ENCODE measurements at places on chromosomes 4 and X.

GRCh38 chr4:26491449-26492170, 1.3 kb upstream of the CCKAR start:
- no peak for DNase-seq
- H3K27ac ChIP-seq = no peak overlapping the region

GRCh38 chr4:151822331-151822730, 61.5 kb upstream of the GATB start:
- H3K4me1 ChIP-seq = no peaks in the 10 kb centered on the region
- H3K27me3 ChIP-seq = no peaks in the 10 kb centered on the region
- no peak for DNase-seq
- no peak overlapping the region for H3K27ac ChIP-seq
- no peaks in the 10 kb centered on the region for H3K36me3 ChIP-seq

DNA sequence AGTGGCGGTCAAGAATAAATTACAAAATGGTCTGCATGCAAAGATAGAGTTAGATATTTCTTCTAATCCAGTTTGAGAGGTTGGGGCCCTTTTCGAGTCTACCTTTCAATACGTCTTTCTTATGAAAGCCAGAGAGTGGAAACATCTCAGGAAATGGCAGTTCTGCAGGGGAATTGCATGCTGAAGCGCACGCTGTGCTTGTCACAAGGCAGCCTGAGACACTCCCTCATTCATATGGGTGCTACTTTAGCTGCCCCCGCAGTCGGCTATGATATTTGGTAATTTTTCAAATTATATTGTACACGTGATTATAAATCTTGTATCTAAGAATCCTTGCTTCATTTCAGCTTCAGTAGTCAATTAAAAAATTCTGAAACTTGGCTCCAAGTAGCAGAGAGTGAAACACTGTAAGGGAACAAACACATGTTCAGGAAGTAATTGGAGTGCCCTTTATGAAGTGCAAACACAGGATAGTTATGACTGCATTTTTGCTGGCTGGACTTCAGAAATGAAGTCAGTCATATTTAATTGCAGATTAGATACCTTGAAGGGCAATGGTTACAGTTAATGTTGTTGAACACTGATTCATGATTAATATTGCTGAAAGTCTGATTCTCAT, 145.5 kb upstream of the NAP1L5 start:
- H3K36me3 ChIP-seq = no peaks in the 10 kb centered on the region
- no peak overlapping the region for H3K4me3 ChIP-seq
- H3K27me3 ChIP-seq = no peaks in the 10 kb centered on the region
- no peaks in the 10 kb centered on the region for H3K4me1 ChIP-seq

- no peak for DNase-seq
- H3K4me1 ChIP-seq = no peaks in the 10 kb centered on the region
- H3K4me3 ChIP-seq = peak overlapping the region; percentile 56
- no peaks in the 10 kb centered on the region for H3K27me3 ChIP-seq
- H3K36me3 ChIP-seq = no peaks in the 10 kb centered on the region
These were observed 15.2 kb downstream of the BCOR start for GRCh38 chrX:40082447-40083119.

GRCh38 chr4:133812236-133812635, 389.4 kb downstream of the PABPC4L start:
- H3K27me3 ChIP-seq = no peaks in the 10 kb centered on the region
- no peaks in the 10 kb centered on the region for H3K36me3 ChIP-seq
- no peak overlapping the region for H3K27ac ChIP-seq
- no peaks in the 10 kb centered on the region for H3K4me1 ChIP-seq
- no peak overlapping the region for H3K4me3 ChIP-seq
- peak; percentile 51 for DNase-seq

- no peaks in the 10 kb centered on the region for H3K27me3 ChIP-seq
- peak overlapping the region; percentile 27 for H3K4me3 ChIP-seq
- DNase-seq = no peak
- peak overlapping the region; percentile 50 for H3K27ac ChIP-seq
- no peaks in the 10 kb centered on the region for H3K4me1 ChIP-seq
- no peaks in the 10 kb centered on the region for H3K36me3 ChIP-seq
These were observed 180.7 kb upstream of the ZFP42 start for GRCh38 chr4:187814737-187815465.

DNA sequence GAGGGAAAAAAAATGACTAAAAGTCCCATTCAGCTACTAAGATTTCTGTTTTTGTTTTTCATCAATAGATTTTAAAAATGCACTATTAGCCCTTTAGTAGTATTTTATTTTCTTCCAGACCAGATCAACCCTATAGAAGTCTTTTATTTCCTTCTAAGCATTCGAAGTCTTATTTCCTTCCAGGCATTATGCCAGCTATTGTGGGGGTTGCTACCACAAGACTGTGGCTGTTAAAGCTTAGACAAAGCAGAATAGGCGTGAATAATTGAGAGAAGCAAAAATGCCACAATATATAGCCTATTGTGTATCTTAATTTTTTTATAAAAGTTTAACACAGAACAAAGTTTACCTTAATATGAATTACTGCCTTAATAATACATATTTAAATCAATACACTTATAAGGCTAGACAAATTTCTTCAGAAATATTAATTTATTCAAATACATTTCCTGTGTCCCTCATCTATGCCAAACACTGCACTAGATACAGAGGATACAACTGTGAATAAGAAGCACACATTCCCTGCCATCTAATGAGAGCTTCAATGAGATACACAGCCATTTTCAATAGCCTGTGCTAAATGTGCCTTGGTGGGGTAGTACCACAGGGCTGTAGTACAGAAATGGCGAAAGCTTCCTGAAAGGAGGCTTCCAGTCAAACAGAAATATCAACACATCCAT, 33.1 kb downstream of the SLC10A7 start:
- no peak overlapping the region for H3K4me3 ChIP-seq
- peaks cover 3% of the 10 kb centered on the region for H3K36me3 ChIP-seq
- no peak for DNase-seq
- no peaks in the 10 kb centered on the region for H3K4me1 ChIP-seq
- H3K27ac ChIP-seq = no peak overlapping the region
- no peaks in the 10 kb centered on the region for H3K27me3 ChIP-seq

GRCh38 chr4:182969651-182970279, 52.6 kb upstream of the DCTD start:
- H3K4me1 ChIP-seq = no peaks in the 10 kb centered on the region
- H3K36me3 ChIP-seq = no peaks in the 10 kb centered on the region
- H3K27me3 ChIP-seq = no peaks in the 10 kb centered on the region
- no peak overlapping the region for H3K4me3 ChIP-seq
- H3K27ac ChIP-seq = no peak overlapping the region

DNA sequence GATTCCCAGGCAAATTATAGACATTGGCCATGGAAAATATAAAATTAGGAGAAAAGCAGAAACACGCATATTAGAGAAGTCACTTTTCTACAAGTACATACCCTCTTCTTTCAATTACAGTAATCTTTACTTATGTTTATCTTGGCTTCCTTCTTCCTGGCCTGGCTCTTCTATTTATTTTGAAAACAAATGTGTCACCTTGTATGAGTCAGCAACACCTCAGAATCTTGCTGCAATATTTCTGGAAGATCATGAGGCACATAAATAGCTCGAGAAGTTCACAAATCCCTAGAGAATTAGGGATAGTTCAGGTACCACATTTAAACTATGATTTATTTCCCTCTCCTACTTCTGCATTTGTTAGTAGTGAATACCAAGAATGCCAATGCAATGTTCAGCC, 124.6 kb downstream of the ANOS1 start:
- H3K36me3 ChIP-seq = no peaks in the 10 kb centered on the region
- no peak overlapping the region for H3K4me3 ChIP-seq
- DNase-seq = no peak

- H3K36me3 ChIP-seq = no peaks in the 10 kb centered on the region
- no peak overlapping the region for H3K4me3 ChIP-seq
- DNase-seq = no peak
- H3K4me1 ChIP-seq = no peaks in the 10 kb centered on the region
- H3K27ac ChIP-seq = no peak overlapping the region
- no peaks in the 10 kb centered on the region for H3K27me3 ChIP-seq
These were observed 387.3 kb upstream of the ADGRL3 start for GRCh38 chr4:60812811-60813210.

DNA sequence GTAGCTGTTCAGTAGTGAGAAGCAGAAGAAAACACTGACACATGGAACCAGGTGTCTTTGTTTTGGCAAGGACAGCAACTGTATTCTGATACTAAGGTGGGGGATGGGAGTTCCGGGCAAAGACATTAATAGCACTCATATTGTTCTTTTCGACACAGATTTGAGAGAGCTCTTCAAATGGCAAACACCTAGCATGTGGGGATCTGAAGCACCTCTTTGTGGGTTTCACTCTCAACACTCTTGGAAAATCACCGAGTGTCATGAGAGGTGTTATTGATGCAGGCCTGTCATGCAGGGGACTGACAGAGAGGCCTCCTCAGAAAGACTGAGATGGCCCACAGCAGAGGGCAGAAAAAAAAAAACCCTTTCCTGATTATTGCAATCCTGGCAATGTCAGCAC, 228.4 kb upstream of the VCX start:
- DNase-seq = no peak
- H3K27me3 ChIP-seq = no peaks in the 10 kb centered on the region
- H3K27ac ChIP-seq = no peak overlapping the region
- H3K4me1 ChIP-seq = no peaks in the 10 kb centered on the region
- no peak overlapping the region for H3K4me3 ChIP-seq

GRCh38 chr4:26342328-26343037, 21.7 kb downstream of the RBPJ start:
- peaks cover 20% of the 10 kb centered on the region for H3K4me1 ChIP-seq
- H3K36me3 ChIP-seq = no peaks in the 10 kb centered on the region
- DNase-seq = no peak
- H3K4me3 ChIP-seq = no peak overlapping the region

- DNase-seq = no peak
- no peaks in the 10 kb centered on the region for H3K4me1 ChIP-seq
- no peaks in the 10 kb centered on the region for H3K27me3 ChIP-seq
- H3K4me3 ChIP-seq = no peak overlapping the region
- no peak overlapping the region for H3K27ac ChIP-seq
These were observed 25.6 kb downstream of the ELF4 start for GRCh38 chrX:130084631-130085237.

DNA sequence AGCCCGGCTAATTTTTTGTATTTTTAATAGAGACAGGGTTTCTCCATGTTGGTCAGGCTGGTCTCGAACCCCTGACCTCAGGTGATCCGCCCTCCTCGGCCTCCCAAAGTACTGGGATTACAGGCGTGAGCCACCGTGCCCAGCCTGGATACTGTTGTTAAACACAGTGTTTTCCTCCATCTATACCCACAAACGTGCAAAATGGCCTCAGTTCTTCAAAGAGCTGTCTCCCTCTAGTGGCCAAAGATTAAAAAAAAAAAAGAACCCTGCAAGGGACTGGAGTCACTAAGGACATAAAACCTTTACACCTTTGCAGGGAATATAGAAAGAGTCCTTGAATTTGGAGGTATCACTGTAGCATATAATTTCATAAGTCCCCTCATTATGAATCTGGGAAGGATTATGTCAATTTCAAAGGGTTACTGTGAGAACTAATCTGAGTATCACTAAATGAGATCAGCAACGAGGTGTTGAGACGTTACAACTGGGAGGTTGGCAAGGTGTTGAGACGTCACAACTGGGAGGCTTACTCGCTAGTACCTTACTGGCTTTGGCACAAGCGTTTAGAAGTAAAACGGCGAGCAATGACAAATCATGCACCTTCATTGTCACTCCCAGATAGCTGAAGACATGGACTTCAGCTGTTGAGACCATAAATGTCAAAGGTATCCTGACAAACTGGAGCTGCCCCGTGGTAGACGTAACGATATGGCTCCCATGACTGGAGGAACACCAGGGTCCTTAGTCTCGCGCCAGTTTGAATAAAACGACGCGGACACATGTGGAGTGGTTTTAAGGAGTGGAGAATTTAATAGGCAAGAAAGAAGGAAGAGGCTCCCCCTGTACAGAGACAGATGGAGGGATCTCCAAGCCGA, 33.4 kb upstream of the ENPP6 start:
- no peak overlapping the region for H3K27ac ChIP-seq
- H3K4me1 ChIP-seq = no peaks in the 10 kb centered on the region
- no peaks in the 10 kb centered on the region for H3K36me3 ChIP-seq
- H3K4me3 ChIP-seq = no peak overlapping the region

DNA sequence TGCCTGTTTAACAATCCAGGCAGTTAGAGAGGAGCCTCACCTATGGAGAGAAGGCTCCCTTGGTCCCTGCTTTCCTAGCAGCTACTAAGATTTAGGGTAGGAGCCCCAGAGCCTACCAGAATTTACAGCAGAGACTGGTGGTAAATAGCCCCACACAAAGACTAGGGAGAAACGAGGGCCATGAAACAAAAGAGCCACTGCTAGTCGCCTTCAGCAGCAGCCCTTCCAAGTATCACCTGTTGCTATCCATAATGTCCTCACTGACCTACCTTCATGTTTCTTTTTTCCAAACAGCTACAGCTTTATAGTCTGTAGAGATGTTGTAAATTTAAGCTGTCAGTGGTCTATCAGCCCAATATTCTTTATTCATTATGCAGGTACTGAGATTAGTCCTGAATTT, 25.3 kb downstream of the ARHGEF6 start:
- H3K4me3 ChIP-seq = no peak overlapping the region
- H3K36me3 ChIP-seq = no peaks in the 10 kb centered on the region
- H3K27ac ChIP-seq = no peak overlapping the region
- H3K4me1 ChIP-seq = no peaks in the 10 kb centered on the region
- no peaks in the 10 kb centered on the region for H3K27me3 ChIP-seq
- no peak for DNase-seq

GRCh38 chrX:54992911-54993622, 921 bp downstream of the PFKFB1 start:
- no peaks in the 10 kb centered on the region for H3K36me3 ChIP-seq
- no peak overlapping the region for H3K4me3 ChIP-seq
- no peaks in the 10 kb centered on the region for H3K4me1 ChIP-seq
- no peak overlapping the region for H3K27ac ChIP-seq
- H3K27me3 ChIP-seq = no peaks in the 10 kb centered on the region

- no peaks in the 10 kb centered on the region for H3K27me3 ChIP-seq
- H3K27ac ChIP-seq = no peak overlapping the region
- no peak overlapping the region for H3K4me3 ChIP-seq
- H3K36me3 ChIP-seq = no peaks in the 10 kb centered on the region
- DNase-seq = no peak
These were observed 421.4 kb upstream of the LCORL start for GRCh38 chr4:18442957-18443356.

DNA sequence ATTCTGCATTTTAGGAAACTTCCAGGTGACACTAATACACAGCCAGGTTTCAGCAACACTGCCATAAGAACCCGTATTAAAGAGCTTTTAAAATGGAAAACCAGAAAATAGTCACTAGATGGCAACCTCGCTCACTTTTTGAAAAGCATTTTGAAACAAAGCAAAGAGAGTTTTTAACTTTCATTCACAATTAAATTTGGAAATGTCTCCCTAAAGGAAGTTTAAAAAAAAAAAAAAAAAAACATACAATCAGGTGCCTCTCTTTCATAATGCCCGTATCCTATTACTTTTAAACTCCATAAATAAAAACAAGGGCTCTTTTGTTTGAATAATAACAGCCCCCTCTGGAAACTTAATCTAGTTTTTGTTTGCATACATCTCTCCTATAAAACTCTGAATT, 20.3 kb downstream of the MEPE start:
- H3K4me1 ChIP-seq = no peaks in the 10 kb centered on the region
- no peak for DNase-seq
- H3K27ac ChIP-seq = no peak overlapping the region
